ENCODE measurements at places on chromosomes 5 and 9. TPM values are rescaled to one million over a fixed set of nuclear protein-coding genes. Genes with fewer than 3 reads are reported as not detected.

Gene MAMDC2
- total RNA-seq: 115 TPM

Gene ARID3C
- not detected for total RNA-seq

Gene TARS1
- 84.1 TPM for total RNA-seq

Gene SGCD
- total RNA-seq: 38.6 TPM

Gene PCDHAC1
- 5.0 TPM for total RNA-seq

Gene HNRNPK
- total RNA-seq: 398 TPM

Gene C5orf58
- not detected for total RNA-seq

Gene PCDHA10
- total RNA-seq: 0.83 TPM

Gene GADD45G
- 136 TPM for total RNA-seq

Gene ADAMTSL2
- total RNA-seq: 2.9 TPM

Gene ARHGEF39
- total RNA-seq: 1.3 TPM

Gene TMEM252
- total RNA-seq: not detected

Gene DCAF12
- total RNA-seq: 23.2 TPM

Gene EXOSC2
- 12.7 TPM for total RNA-seq

Gene GABRG2
- total RNA-seq: 0.06 TPM

Gene SLC25A2
- 0.23 TPM for total RNA-seq

Gene RAI14
- total RNA-seq: 57.3 TPM

Gene PALM2AKAP2
- 6.6 TPM for total RNA-seq

Gene NOXA1
- 2.7 TPM for total RNA-seq

Gene LHX3
- not detected for total RNA-seq

Gene ADAMTS6
- 2.5 TPM for total RNA-seq

Gene ACTBL2
- total RNA-seq: not detected

Gene DDX4
- total RNA-seq: not detected

Gene BARHL1
- not detected for total RNA-seq

Gene LIFR
- total RNA-seq: 102 TPM

Gene INSL4
- not detected for total RNA-seq

Gene WNT8A
- total RNA-seq: not detected

Gene SV2C
- 0.23 TPM for total RNA-seq

Gene HAVCR2
- total RNA-seq: 4.1 TPM

Gene SLC6A19
- total RNA-seq: not detected

Gene CDO1
- total RNA-seq: 14.7 TPM

Gene BAAT
- not detected for total RNA-seq

Gene CD180
- 0.69 TPM for total RNA-seq

Gene GMCL2
- not detected for total RNA-seq

Gene CDH9
- not detected for total RNA-seq

Gene CDC20B
- total RNA-seq: not detected

Gene SUSD3
- 1.2 TPM for total RNA-seq

Gene GPR151
- total RNA-seq: not detected

Gene SPINK5
- 1.2 TPM for total RNA-seq

Gene ZNF879
- 4.3 TPM for total RNA-seq

Gene TNPO1
- 72.7 TPM for total RNA-seq

Gene FSD1L
- 2.5 TPM for total RNA-seq

Gene CD74
- total RNA-seq: 572 TPM

Gene FGF1
- total RNA-seq: 4.0 TPM

Gene OR4F3
- not detected for total RNA-seq

Gene SHROOM1
- 21.2 TPM for total RNA-seq

Gene IL31RA
- total RNA-seq: 0.17 TPM

Gene ZNF608
- total RNA-seq: 26.6 TPM

Gene IZUMO3
- total RNA-seq: not detected

Gene PCDHAC2
- 26.6 TPM for total RNA-seq

Gene EIF4E1B
- total RNA-seq: not detected

Gene MYORG
- 20.8 TPM for total RNA-seq

Gene C9orf72
- total RNA-seq: 20.5 TPM

Gene KIF4B
- not detected for total RNA-seq

Gene SLC25A48
- not detected for total RNA-seq

Gene C1QTNF3
- 4.8 TPM for total RNA-seq
